Activated T-helper 1 cell treated with anti-CD3 and anti-CD28 coated beads, Interleukin-2, amount 50 U/mL, for 16 hours (primary cell): ENCODE measurements at places on chromosomes 2 and 18.

DNA sequence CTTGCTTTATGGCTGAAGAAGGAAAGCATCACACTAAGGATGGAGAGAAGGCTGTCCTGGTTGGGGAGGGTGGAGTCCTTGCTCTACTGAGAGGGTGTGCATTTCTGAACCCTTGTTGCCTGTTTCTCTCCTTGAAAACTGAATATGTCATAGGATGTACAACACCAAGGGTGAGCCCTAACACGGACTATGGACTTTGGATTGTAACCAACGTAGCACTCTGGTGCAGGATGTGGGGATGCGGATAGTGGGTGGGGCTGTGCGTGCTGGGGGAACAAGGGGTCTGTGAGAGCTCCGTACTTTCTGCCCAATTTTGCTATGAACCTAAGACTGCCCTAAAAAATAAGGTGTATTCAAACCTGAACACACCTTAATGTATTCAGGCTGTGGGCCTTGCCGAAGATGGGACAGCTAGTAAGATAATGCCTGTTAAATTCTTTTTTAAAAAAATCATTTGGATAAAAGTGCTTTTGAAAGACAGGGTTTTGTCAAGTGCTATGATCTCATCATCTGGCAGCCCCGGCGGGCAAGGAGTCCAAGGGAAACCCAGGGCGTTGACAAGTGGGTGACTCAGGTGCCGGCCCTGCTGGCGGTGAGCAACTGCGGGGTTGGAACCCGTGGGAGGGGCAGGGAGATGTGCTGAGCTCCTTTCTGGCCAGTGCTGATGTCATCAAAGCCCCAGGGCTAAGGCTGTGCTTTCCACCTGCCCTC, 54.0 kb downstream of the GATA6 start:
- no peak for DNase-seq

DNA sequence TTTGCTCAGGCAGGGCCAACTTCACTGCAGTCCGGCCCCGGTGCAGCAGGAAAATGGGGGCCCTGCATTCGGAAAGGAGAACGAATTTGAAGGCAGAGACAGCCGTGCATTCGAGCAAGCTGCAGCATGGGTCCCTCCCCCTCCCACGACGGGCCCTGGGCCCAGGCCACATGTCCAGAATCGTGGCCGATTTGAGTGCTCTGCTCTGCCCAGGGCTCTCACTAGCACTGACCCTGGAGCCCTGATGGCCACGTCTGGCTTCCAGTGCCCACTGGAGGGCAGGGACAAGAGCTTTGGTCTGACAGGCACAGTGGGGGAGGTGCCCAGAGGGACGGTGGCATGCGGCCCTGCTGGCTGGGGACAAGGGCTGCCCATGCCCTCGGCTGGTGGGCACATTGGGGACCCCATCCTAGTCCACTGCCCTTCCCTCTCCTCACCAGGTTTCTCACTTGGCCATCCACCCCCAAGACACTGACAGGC, 14.4 kb upstream of the KLHL30 start:
- no peak for DNase-seq

DNA sequence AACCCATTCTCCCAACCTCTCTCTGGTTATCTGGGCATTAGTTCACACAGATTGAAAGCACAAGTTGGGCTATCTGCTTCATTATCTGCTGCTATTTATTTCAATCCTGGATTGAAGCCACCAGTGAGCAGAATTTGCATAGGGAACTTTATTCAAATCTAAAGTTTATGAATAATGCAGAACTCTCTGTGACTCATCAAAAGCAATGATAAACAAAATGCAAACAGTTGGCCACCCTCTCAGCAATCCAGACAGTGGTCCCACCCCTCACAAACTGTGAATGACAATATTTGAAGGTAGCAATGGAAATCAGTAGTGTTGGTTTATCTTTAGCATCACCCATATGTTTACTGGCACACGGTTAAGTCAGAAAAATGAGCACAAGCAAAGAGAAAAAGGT, 106.8 kb upstream of the TMEM178A start:
- no peak for DNase-seq

DNA sequence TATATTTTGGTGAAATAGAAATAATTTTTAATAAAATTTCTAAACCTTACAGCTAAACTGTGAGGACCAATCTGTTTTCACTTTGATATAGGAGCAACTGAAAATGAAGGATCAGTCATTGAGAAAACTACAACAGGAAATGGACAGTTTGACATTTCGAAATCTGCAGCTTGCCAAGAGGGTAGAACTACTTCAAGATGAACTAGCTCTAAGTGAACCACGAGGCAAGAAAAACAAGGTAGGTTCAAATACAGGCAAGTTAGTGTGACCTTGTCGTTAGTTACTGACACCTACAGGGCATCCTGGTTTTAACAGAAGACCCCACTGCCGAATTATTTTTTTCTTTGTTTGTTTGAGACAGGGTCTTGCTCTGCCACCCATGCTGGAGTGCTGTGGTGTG, 75.5 kb upstream of the STON1 start:
- no peak for DNase-seq

GRCh38 chr2:75334076-75334475, 134.8 kb upstream of the TACR1 start:
- DNase-seq, result no peak

DNA sequence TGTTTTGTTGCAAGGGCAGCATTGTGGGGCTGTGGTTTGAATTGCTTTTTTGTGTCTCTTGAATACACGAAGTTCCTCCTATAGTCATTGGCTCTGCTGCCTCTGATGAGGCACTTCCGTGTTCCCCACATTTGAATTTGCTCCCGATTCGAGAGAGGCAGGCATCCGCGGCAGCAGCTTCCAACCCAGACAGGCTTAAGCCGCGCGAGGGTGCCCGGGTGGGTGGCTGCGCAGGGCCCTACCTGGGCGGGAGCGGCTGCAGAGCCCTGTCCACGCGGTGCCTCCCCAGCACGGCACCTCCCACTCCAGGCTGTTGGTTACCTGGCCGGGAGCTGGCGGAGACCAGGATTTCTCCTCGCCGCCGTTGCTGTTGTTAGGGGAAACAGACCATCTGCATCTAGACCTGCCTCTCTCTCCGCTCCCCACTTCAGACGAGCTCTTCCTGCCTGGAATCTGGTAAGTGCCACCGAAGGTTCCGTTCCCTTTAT, 151.3 kb downstream of the NEDD4L start:
- DNase-seq, result no peak
